Psoas muscle (tissue), 8 donors: ENCODE measurements at places on chromosomes 12 and 14. TPM values are rescaled to one million over a fixed set of nuclear protein-coding genes. Genes with fewer than 3 reads are reported as not detected.

Gene PPP4R4
- polyA plus RNA-seq: 0.09 TPM

Gene IRF2BPL
- polyA plus RNA-seq: 3.8 TPM

Gene WIF1
- not detected for polyA plus RNA-seq

Gene SMCO2
- polyA plus RNA-seq: not detected

Gene LTBR
- polyA plus RNA-seq: 34.5 TPM

Gene PRR13
- polyA plus RNA-seq: 136 TPM

Gene MANSC1
- polyA plus RNA-seq: 2.2 TPM

Gene GPR84
- polyA plus RNA-seq: not detected

Gene GLS2
- 0.08 TPM for polyA plus RNA-seq

Gene WNT1
- not detected for polyA plus RNA-seq

Gene RPS6KA5
- polyA plus RNA-seq: 3.7 TPM

Gene C12orf50
- polyA plus RNA-seq: not detected

Gene NANOG
- polyA plus RNA-seq: not detected

Gene BMAL2
- 0.31 TPM for polyA plus RNA-seq

Gene CATSPERB
- polyA plus RNA-seq: 0.03 TPM

Gene KRT79
- polyA plus RNA-seq: 0.03 TPM

Gene TRAF3
- polyA plus RNA-seq: 15.9 TPM

Gene PIK3C2G
- not detected for polyA plus RNA-seq

Gene PGF
- 2.5 TPM for polyA plus RNA-seq

Gene OTOGL
- polyA plus RNA-seq: 0.07 TPM

Gene PTCSC3
- not detected for polyA plus RNA-seq

Gene TSPAN11
- polyA plus RNA-seq: 0.15 TPM

Gene PTHLH
- polyA plus RNA-seq: 0.20 TPM

Gene DBX2
- 0.09 TPM for polyA plus RNA-seq

Gene MYF6
- 1,359 TPM for polyA plus RNA-seq
